Inflammatory macrophage treated with lipopolysaccharide for 1 hour (primary cell): ENCODE measurements at places on chromosomes 3 and 15.

DNA sequence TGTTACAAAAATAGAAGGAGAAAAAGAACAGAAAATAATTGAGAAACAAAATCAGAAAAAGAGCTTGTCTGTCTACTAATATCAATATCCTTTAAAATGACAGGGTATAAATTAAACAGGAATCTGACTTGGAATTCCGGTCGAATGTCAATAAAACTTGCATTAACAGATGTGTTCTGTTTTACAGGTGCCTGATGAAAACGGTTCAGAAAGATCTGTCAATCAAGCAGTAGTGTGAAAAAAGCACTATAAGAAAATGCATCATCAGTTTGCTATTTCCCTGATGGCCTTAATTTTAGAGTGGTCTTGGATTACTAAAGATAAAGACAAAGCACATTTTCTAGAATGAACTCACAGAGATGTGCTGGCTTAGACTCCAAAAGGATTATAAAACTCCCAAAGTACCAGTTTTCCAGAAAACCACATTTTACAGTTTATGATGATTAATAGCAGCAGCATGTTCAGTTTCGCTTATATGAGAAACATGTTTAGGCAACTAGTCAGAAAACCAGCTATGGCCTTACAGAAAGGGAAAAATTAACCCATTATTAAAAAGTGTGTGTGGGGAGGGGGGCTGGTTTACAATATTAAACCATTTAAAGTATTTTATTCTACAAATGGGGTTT, 8.2 kb upstream of the C3orf38 start:
- DNase-seq = no peak

- DNase-seq = no peak
These were observed 3.0 kb downstream of the CCR9 start for GRCh38 chr3:45889337-45889736.

DNA sequence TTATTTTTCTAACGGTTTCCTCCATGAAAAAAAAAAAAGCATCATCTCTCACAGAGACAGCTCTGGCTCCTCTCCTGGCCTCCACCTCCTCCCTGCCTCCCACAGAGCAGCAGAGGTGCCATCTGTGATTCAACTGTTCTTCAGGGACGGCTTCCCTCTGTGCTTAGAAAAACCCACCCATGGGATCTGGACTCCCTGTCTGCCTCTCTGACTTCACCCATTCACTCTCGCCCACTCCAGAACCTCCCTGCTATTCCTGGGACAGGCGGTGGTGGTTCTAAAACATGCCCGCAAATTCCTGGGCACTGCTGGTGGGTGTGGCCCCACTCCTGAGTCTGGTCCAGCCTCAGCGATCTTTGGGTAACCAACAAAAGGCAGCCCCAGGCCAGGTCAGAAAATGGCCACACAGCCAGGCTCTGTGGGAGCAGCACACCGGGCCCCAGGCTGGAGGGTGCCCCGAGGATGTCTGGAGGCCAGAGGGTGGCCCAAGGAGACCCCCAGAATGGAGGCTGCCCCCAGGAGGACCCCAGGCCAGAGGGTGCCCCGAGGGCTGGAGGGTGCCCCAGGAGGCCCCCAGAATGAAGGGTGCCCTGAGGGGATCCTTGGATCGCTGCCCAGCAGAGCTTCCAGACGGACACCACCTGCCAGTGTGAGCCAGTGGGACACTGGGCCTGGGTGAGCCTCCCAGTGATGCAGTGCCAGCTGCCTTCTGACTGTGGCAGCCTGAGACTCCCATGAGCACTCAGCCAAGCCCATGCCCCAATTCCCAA, 2.6 kb upstream of the CHST13 start:
- no peak for DNase-seq

GRCh38 chr15:29309139-29309538, 39.5 kb upstream of the NSMCE3 start:
- no peak for DNase-seq

DNA sequence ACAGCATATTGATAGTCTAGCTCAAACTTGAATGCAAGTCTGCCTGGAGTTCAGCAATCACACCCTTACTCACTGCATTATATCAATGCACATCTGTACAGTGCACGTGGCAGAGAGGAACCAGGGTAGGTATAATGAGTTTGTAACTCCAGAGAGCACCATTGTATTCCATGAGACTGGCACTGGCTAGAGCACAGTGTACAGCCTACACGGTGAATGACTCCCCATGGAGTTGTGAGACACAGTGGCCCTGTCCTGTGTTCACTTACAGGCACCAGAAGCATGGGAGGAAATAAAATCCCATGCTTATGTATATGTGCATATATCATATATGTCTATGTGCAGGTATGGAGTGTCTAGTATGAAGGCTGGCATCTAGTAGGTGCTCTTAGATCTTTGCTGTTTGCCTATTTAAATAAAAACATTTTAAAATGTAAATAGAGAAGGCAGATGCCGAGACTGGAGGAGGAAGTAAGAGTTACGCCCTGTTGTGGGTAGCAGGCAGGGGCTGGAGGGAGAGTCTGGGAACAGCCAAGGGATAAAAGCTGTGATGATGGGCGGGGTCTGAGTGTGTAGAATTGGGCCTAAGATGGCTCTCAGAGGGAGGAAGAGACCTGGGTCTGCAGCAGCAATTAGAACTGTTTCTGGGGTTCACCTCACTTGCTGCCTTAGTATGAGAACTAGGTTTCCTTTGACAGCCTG, 360.7 kb upstream of the ICE2 start:
- no peak for DNase-seq

- DNase-seq = no peak
These were observed 11.7 kb downstream of the TF start for GRCh38 chr3:133757701-133758567.

DNA sequence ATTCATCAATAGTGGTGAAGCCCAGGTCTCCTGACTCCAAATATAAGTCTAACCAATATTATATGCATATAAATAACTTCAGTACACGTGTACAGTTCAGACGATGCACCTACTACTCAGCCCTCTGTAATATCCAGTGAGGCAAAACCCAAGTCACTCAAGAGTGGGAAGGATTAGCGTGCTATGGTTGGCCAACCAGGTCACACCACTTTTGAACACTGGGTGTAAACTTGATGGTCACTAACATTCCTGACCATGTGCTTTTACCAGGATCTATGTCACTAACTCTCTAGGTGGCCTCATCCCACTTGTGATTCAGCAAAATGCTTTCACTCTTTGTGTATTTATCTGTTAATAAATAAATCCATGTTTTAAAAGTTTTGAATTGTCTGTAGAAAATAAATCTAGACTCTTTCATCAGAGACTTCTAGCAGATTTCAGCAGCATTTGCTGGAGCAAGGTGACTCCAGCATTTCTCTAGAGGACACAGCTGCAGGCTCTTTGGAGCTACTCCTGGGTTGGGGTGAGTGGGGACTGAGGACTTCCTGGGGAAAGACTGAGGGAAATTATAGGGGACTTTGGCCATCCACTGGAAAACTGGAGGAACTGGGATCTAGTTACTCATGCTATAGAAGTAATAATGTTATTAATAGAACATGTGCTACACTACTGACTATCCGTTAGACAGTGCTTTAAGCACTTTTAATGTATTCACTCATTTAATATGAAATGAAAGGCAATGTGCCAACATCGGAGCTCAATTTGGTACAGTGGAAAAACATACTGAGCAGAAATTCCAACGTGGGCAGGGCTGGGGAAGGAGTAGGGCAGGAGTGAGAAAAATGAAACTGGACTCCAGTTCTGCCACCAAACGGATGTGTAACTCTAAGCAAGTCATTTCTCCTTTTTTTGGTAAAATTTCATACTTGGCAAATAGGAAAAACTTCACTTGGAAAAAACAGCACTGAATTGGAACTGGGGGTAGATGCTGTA, 97.9 kb downstream of the RORA start:
- no peak for DNase-seq

DNA sequence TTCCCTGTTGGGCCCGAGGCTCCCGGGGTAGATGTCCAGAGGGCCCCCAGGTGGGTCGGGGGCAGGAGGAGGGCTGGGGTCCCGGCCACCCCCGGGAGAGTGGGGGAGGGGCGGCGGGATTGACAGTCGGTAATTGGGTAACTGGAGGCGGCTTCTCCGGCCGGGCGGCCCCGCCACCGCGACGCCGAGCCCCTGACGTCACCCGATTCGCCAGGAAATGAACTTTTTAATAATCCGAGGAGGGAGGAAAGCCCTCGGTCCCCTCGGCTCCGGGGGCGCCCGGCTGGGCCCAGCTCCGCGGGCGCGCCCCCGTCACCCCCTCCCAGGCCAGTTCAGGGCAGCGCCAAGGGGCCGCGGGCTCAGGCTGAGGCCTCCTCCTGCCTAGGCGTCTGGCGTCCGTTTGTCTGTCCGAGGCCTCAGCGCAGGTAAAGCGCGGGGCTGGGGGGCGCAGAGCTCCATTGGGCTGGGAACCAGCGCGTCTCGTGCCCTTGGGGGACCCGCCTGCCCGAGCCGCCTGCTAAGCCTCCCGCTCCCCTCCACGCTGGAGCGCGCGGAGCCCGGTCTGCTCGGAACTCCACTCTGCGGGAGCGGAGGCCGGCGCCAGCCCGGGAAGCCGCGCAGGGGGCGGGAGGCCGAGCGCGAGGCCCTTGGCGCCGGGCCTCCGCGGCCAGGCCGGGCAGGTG, 3.9 kb downstream of the GATA2 start:
- DNase-seq = peak; percentile 34

DNA sequence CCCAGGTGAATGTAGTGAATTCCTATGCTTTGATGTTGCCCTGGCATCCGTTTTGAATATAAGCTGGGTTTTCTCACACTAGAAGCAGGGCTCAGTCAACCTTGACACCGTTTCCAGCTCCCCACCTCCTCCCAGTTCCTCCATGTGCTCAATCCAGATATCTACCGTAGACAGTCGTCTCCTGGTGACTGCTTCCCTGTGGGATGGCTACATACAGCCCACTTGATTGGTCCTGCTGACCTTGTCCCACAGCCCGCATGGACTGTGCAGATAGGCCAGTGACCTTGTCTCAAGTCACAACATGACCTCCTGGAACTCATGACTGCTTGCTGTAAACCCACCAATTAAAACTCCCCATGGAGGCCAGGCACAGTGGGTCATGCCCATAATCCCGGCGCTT, 8.1 kb downstream of the SEMA7A start:
- DNase-seq = no peak

- DNase-seq = no peak
These were observed 1282.9 kb downstream of the ROBO2 start for GRCh38 chr3:78322780-78323179.

- no peak for DNase-seq
These were observed 62.9 kb downstream of the GPR176 start for GRCh38 chr15:39857132-39857531.

GRCh38 chr3:177320765-177321247, 123.5 kb upstream of the TBL1XR1 start:
- no peak for DNase-seq
